ENCODE measurements at places on chromosomes 6 and 20.

DNA sequence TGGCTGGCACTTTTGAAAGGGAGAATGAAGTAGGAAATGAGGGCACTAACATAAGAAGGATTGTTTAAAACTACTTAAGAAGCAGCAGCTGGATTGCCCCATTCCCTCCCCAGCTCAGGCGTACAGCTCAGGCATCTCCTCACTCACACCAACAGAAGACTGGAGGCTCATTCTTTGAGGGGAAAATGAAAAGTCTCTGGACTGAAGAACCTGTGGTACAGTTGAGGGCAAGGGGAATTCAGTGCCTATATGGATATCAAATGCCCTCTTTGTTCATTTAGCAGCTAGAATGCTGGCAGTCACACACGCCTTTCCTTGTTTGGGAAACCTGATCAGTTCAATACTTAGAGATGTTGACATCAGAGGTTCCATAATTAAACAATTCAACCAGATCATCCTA lies 502.1 kb upstream of the SOX4 start:
- no peak for DNase-seq

DNA sequence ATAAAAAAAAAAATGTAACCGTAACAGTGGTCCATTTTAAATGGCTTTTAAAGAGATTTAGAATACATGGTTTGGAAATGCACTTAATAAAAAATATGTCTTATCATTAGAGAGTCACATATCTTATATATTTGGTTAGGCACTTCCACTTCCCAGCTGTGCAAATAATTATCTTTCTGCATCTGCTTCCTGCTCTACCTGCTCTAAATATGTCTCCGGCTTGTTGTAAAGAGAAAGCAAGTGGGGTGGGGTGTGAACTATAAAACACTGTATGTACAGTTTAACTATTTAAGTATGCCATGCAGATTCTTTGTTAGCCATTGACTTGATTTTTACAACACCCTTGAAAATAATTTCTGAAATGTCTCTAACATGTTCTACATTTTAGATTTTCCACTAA lies 106.3 kb downstream of the NKAIN2 start:
- DNase-seq, result no peak

DNA sequence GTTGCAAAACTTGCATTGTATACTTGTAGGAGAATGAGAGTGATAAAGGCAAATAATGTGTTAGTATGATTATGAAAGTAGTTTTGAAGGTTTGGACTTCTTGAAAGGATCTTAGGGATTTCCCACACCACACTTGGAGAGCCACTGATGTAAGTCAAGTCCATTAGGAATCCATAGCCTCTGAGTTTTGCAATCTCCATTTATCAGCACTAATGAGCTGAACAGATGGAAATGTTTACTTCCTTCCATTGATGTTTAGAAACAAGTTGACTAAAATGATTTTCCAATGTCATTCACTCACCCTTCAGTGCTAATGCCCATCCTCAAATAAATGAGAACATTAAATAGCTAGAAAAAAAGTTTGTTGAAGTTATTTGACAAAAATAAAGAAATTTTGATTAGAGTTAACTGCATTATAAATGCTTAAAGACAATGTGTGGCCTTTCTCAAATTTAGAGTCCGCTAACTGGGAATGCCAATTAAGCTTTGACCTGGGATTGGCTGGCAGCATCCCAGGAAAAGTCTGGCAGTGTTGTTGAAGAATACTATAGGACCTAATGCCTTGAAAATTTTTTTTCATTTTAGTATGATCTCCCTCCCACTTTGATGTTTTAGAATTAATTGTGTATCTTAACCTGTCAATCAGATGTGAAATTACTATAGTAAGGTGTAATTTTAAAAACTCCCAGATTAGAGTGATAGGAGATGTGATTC lies 68.0 kb downstream of the SLC35F1 start:
- DNase-seq, result no peak

- no peak for DNase-seq
Measured at GRCh38 chr6:146741609-146742008, 142.8 kb downstream of the ADGB start.

DNA sequence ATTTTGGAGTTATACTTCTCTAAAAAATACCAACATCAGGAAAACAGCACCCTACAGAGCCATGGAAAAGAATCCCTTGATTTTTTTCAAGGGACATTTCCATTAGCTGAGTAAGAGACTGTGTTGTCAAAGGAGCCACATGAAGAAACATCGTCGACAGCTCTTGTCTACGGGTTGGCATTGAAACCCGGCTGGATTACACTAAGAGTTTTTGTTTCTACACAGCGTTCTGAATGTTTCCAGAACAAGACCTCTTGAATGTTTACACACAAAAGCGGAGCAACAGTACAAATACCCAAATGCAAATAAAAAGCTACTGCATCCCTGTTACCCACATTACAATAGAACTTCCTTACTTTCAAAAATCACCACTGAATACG lies 2.4 kb upstream of the MYLK4 start:
- no peak for DNase-seq

- DNase-seq, result no peak
Measured at GRCh38 chr6:22219925-22220324, 76.9 kb downstream of the PRL start.

- DNase-seq, result no peak
Measured at GRCh38 chr20:56826705-56827665, 197.9 kb downstream of the TFAP2C start.

DNA sequence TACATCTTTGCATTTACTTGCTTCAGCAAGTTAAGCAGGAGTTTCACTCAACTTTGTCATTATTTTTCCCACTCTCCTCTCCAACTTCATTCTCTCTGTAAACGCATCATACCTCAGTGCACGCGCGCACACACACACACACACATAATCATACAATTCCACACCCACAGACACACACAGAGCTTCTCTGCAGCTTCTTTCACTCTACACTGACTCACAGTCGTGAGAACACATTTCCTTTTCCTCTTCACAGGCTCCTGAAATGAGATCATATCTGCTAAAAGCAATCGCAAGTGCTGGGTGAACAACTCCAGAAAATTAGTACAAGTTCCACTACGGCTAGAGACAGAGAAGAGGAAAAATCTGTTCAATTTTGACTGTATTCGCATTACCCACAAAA lies 215.4 kb downstream of the PTPRT start:
- no peak for DNase-seq

DNA sequence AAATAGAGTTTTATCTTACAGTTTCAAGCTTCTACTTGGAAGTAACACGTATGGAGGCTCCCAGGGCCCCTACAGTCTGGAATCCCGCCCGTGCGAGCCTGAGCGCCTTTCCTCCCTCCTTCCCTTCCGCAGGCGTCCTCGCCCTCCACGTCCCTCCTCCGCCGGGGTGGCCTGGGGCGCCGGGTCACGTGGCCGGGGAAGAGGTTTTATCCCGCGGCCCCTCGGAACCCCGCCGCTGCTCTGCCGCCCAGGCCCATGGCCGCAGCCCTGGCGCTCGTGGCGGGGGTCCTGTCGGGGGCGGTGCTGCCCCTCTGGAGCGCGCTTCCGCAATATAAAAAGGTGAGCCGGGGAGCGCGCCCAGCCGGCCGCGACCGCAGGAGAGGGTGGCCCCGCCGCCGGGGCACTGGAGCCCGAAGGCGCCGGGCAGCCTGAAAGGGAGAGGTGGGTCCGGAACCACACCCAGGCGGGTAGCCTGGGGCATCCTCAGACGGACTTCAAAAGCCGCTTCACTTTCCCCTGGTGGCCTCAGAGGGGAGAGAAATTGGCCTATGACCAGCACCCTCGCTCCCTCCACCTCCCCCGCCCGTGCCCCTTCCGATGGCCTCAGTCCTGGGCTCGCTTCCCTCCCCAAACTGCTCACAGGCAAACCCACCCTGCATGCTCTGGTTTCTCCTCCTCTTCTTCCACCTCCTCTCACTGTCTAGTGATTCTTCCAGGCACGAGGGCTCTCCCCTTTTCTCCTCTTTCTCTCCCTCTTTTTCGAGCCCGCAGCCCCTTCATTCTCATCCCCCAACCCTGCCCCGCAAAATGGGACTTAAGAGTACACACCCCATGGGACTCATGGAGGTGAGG lies at the start of gene CLPSL2:
CLPSL2 (plus strand) TSS at position 235 of the 852 bp plus-strand sequence; CDS start at position 256, 21 bp downstream.
- DNase-seq, result no peak

DNA sequence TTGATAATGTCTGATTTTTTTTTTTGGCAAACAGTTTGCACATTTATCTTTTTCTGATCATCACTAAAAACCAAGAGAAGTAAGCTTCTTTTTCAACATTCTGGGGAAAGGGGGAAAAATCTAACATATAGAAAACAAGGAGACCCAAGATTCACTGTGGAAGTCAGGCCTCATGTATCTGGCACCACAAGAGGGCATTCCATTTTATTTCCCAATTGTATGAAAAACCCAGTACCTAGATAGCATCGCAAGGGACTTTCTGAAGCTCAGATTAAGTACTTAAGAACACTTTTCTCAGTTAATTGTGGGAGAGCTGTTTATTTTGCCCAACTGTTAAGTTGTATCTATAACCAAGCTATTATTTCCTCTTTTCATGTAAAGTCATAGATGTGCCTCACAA lies 152.9 kb downstream of the KLHL32 start:
- DNase-seq, result no peak

- no peak for DNase-seq
Measured at GRCh38 chr6:141667580-141668309, 465.0 kb upstream of the GJE1 start.

DNA sequence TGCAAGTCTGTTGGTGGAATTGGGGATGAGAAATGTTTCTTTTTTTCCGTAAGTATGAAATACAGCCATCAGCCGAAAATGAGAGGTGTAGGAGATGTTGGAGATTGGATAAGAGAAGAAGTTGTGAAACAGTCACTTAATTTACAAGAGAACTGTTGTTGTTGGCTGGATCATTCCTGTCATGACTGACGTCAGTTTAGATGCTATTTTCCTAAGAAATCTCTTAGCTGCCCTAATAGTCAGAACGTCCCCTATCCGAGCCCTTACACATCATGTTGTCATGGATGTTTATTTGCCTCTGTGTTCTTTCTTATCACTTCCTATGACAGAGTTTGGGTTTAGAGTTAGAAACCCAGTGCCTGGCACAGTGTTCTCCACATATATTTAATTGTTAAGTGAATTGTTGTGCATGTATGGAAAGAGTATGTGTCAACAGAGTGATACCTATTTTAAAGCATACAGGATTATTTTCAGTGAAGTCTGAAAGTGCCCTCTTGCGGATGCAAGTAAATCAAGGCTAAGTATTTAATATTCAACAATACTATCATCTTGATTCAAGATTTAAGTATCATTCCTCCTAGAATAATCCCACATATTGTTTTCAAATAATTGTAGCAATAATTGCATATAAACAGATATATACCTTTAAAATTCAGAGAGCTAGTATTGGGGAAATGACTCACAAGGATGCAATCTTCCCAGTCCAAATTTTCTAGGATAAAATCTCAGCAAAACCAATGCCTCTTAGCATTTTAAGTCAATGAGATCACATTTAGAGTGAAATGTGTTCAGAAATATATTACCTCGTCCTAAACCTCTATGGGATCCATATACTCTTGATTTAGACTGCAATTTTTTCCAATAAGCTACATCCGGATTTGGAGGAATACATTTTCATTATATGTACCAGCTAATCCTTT lies 309.9 kb upstream of the NOX3 start:
- DNase-seq, result no peak

- no peak for DNase-seq
Measured at GRCh38 chr6:75943381-75943780, 129.1 kb downstream of the IMPG1 start.

- DNase-seq, result no peak
Measured at GRCh38 chr6:30763618-30764489, 19.5 kb upstream of the IER3 start.

DNA sequence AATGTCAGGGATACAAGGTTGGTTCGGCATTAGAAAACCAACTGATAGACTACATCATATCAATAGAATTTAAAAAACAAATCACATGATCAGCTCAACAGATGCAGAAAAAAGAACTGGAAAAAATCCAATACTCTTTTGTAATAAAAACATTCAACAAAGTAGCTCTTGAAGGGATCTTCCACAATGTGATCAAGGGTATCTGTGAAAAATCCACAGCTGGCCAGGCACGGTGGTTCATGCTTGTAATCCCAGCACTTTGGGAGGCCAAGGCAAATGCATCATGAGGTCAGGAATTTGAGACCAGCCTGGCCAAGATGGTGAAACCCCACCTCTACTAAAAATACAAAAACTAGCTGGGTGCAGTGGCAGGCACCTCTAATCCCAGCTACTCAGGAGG lies 63.1 kb downstream of the ASCC3 start:
- no peak for DNase-seq

DNA sequence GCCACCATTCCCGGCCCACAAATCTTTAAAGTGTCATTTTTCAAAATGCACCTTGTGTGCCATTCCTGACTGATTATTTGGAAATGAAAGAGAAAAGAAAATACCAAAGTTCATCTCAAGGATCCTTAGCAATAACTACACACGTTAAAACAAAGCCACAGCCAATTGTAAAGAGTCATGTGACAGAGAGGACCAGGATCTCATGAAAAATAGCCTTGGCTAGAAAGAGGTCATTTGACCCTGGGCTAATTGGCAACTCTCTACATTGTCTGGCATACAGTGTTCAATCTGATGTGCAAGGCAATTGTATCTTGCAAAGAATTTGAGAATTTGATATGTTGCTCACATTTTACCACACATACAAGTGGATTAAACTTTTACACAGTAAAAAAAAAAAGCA lies 31.6 kb upstream of the HLA-G start:
- no peak for DNase-seq

GRCh38 chr6:15527838-15528617 lies 134.8 kb downstream of the DTNBP1 start:
- DNase-seq, result no peak

DNA sequence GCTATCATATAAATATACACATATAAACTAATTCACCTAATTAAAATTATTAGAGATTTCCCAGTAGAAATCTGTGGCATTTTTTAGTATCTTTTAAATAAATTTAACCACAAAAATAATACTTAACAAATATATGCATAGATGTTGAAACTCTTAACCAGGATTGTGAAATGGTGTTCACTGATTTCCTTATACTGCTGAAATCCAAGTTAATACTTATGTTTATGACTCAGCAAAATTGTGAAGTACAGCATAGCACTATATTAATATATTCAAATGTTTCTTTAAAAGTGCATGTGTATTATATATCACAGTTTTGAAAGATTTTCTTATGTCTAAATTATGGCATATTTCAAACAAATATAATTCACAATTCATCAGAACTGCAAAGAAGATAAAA lies 328.2 kb upstream of the MANEA start:
- no peak for DNase-seq
